Erythroblast (primary cell): ENCODE measurements at places on chromosomes 1 and 21.

DNA sequence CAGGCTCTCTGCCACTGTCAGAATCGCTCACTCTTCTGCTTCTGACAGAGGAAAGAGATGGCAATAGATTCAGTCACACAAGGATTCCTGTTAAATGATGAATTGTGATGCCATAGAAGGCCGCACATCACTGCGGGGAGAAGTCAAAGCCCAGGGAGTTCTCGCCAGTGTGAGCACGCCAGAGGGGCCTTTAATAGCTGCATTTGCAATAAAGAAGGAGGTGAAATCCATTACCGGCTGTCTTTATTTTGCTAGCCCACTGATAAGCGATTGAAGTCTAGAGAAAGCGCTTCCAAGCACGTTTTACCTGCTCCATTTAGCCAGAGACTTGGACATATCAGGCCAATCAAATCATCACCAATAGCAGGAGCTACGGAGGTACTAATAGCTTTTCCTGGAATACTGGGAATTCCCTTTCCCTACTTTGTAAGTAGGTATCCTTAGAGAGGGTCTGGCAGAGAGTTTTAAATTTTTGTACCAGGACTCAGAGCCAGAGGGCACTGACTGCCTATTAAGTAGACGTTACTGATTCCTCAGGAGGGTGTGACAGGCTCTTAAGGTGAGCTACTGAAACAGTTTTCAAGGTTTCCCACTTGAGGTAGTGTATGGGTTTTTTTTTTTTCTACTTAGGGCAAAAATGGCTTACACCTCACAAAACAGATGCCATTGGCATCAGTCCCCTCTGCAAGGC is 10.2 kb upstream of the TARBP1 start:
- no peak for DNase-seq

- DNase-seq: no peak
Observed at GRCh38 chr1:246503341-246503740, 3.7 kb downstream of the SMYD3 start.

- no peak for DNase-seq
Observed at GRCh38 chr21:40505681-40506080, 341.3 kb downstream of the DSCAM start.

DNA sequence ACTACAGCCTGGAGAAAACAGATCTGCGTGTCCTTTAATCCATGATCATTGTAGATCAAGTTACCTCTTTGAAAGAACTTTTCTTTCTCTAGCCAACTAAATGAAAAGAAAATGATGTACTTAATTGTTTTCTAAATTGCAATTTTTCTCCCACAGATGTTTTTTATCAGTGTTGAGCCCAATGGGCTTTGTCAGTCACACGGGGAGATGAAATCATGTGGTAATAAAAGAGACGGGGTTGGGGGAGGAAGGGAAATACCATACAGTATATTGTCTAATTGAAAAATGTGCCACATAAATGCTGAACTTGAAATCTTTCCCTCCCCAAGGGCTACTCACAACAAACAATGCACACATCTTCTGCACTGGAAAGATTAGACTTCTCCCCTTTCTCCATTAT is 58.4 kb downstream of the NTMT2 start:
- DNase-seq: no peak
